HL-60 (cell line): ENCODE measurements at places on chromosomes 7 and 10.

DNA sequence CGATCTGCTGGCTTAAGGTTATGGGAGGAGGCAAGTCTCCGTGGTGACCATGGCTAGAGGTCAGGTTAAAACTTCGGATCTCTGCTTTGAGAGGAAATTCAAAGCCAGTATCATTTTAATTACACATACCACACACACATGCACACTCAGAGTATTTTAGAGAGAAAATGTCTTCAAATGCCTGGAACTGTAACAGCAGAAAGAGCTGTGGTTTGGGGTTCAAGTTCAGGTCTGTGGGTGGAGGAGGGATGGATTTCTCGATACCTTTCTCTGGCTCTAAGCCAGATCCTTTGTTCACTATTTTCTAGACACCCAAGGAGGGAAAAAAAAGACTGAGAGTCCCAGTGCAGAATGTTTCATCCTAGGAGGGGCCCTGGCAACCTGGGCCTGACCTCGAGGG is 32.5 kb downstream of the ARL3 start:
- no peak for DNase-seq

GRCh38 chr7:16609842-16610450 is 35.6 kb downstream of the ANKMY2 start:
- no peak for DNase-seq

GRCh38 chr7:156836443-156836842 is 56.5 kb downstream of the LMBR1 start:
- no peak for DNase-seq

- DNase-seq: no peak
These were observed 10.2 kb downstream of the TCF7L2 start for GRCh38 chr10:112960151-112960681.

DNA sequence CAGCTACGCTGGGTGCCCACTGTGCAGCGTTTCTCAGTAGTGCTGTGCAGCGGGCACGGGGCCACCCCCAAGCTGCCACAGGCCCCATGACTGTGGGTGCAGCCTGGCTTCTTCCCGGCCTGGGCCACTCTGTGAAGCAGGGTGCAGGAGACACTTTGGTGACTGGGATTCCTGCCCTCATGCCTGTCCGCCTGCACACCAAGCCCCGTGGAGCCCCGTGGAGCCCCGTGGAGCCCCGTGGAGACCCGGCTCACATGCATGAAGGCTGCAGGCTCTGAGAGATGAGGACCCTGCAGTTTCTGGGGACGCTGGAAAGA is 3.9 kb upstream of the SHH start:
- no peak for DNase-seq

GRCh38 chr10:129609551-129609950 is 142.5 kb downstream of the MGMT start:
- no peak for DNase-seq

DNA sequence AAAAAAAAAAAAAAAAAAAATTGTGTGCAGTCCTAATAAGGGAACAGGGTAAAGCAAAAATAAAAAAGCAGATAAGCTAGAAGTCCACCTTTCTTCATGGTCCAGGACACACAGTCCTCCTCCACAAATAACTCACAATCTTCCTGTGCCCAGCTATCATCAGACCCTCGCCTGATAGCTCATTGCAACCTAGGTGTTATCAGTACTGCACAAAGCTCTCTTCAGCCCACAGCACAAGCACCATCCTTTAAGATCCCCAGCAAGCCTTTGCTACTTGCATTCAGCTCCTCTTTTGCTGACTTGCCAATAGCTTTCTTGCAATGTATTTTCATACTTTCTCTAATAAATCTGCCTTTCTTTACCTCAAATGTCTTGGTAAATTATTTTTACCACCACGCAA is 5.0 kb downstream of the NDUFA5 start:
- no peak for DNase-seq

GRCh38 chr7:13949939-13950338 is 39.5 kb downstream of the ETV1 start:
- DNase-seq: no peak

DNA sequence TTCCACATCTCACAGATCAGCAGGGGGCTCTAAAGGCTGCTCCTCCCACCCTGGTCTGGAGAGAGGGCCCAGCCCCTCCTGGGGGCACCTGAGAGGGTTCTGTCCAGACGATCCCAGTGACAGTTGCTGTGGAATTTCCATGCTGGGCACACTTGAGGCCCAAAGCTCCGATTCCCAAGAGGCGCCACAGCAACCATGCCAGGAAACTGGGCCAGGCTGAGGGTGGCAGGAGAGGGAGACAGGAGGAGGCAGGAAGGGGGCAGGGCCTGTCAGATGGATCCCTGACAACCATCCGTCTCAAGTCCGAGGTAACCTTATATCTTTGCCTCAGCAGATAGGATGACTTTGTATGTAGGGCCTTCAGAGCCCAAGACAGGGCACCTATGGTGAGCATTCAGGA is 4.3 kb upstream of the NOS3 start:
- no peak for DNase-seq

- DNase-seq: no peak
These were observed 5.1 kb downstream of the MSRB2 start for GRCh38 chr10:23100331-23101030.

GRCh38 chr10:133087679-133088178 is at the start of gene ADGRA1:
Gene ADGRA1, plus strand, starts transcription at chr10:133087924. Its CDS starts 986 bp downstream, at chr10:133088910.
- no peak for DNase-seq

- no peak for DNase-seq
These were observed 873.9 kb upstream of the MBL2 start for GRCh38 chr10:53646525-53646924.

GRCh38 chr10:80509403-80510161 is 28.1 kb upstream of the SH2D4B start:
- no peak for DNase-seq

DNA sequence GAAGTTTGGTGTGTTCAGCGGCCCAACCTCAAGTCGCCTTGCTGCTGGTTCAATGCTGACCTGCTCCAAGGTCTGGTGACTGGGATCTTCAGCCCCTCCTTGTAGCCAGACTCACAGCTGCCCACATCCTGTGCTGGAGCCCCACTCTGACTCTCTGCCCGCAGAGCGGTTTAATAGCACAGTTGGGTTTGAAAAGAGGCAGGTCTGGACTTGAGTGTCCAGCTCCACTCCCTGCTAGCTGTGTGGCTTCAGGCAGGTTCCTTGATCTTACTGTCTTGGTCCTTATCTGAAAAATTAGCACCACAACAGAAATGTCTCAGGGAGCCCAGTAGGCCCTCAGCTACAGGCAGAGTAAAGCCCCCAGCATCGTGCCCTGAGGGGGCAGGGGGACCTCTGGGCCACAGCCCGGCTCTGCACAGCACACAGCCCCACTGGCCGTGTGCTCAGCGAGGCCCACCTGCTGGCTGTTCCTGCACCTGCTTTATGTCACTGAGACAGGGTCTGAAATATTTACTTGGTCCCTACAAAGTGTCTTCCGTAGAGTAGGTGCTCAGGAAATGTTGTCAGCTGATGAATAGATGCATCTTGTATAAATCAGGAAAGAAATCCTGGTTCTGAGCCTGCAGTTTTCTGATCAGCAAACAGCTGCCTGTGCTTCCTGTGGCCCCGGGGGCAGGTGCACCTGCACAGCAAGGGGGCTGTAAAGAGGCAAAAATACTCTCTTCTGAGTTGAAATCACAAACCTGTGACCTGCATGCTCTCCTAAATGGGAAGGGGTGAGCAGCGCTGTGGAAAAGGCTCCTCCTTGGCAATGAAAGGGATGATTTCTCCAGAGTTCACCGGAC is 155.5 kb downstream of the SVIL start:
- DNase-seq: no peak

GRCh38 chr7:155450970-155451801 is 6.7 kb upstream of the EN2 start:
- peak; percentile 23 for DNase-seq

DNA sequence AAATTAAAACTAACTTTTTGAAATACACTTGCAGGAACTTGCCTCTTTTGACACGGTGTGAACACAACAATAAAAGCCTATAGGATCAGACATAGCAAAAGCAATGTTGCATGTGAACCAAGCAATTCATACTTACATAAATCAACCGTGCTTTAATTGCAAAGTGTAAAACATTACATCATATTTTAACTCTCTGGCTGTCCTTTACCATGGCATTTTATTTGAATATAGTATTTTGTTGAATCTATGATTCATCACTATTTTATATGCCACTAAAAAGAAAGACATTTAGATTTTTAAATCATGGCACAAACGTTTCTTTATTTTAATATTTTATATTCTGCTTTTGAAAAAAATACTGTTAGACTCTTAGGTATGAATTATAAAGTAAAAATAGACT is 757.0 kb upstream of the KCND2 start:
- no peak for DNase-seq
